Esophagus squamous epithelium (tissue), 5 donors: ENCODE measurements at places on chromosomes 3 and 15.

DNA sequence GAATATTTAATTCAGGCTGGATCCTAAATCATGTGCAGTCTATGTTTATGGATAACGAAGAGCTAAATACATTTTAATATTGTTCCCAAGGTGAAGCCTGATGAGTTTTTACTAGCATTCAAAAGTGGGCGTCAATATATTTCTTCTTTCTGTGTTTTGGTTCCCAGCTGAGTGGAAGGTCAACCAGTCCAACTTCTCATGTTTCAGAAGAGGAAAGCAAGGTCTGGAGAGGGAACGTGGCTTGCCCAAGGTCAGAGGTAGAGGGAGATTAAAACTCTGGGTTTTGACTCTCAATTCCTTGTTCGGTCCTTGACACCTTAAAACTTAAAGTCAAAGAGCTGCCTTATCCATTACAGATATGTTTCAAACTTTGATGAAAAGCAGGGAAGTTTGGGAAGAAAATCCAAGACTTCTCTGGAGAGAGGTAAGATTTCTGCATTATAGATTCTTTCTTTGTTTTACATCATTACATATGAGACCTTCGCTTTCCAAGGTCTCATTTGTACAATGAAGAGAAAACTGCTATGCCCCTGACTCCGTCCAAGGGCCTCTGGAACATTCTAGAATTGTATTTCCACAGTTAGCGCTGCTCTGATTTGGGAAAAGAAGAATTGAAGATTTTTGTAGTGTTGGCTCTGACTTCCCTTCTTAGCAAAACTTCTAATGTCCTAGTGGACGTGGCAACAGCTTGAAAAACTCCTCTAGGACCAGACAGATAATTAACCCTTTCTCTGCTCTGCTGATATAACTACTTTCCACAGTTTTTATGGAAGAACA is 57.7 kb upstream of the HES1 start:
- no peak for DNase-seq

DNA sequence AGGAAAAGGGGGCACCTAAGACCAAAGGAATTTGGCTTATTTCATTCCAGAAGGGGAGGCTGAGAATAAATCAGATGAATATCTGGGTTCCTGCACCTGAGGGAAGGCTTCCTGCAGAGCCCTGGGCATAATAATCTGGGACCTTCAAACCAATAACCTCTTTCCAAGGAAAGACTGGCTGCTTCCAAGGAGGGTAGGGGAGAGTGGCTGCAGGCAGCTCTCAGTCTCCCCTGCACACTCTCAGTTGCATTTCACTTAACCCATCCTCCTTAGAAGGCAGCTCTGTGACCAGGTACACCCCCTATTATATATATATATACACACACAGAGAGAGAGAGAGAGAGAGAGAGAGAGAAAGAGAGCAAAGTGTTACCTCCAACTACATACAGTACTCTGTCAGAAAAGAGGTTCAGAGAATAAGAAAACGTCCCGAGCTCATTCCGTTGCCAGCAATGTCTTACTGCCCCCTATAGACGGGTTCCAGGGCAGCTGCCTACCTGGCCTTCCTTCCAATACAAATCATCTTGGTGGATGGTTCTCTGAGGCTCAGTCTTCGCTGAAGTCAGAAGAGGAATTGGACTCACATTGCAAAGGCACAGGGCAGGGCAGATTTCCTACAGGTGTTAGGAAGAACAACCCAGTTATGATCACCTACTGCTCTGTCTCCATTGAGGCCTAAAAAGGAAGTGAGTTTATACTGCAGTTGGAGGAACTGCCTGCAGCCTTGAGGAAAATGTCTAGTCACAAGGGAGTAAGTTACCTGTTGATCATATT is 26.1 kb downstream of the CAPN3 start:
- no peak for DNase-seq

DNA sequence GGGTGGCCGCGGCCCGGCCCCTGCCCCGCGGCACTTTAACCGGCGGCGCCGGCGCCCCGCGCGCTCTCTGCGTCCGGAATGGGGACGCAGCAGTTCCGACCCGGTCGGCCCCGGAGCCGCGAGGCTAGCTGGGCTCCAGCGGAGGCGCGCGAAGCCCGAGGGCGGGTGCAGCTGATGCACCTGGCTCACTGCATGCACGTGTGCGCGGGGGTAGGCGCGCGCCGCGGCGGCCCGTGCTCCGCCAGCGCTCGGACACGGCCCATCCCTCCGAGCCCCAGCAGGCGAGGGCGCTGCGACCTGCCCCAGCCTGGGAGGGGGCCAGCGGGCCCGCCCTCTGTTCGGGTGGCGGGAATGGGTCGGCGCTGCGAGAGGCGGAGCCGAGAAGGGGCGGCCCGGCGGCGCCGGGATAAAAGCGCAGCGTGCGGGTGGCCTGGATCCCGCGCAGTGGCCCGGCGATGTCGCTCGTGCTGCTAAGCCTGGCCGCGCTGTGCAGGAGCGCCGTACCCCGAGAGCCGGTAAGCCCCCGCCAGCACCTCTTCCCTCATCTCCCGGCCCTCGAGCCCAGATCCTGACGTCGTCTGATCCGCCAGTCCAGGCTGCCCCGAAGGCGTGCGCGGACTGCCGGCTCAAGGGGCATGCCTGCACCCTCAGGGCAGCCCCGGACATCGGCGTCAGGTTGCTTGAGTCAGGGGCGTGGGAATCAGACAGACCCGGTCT is at the start of the genes CHDH and IL17RB:
Gene CHDH, minus strand, starts transcription at position 286 of the 717 bp plus-strand sequence. CDS start 22,411 bp downstream, outside the sequence.
Gene IL17RB, plus strand, starts transcription at position 435 of the 717 bp plus-strand sequence. Its CDS starts 21 bp downstream, at position 456.
- DNase-seq = no peak

DNA sequence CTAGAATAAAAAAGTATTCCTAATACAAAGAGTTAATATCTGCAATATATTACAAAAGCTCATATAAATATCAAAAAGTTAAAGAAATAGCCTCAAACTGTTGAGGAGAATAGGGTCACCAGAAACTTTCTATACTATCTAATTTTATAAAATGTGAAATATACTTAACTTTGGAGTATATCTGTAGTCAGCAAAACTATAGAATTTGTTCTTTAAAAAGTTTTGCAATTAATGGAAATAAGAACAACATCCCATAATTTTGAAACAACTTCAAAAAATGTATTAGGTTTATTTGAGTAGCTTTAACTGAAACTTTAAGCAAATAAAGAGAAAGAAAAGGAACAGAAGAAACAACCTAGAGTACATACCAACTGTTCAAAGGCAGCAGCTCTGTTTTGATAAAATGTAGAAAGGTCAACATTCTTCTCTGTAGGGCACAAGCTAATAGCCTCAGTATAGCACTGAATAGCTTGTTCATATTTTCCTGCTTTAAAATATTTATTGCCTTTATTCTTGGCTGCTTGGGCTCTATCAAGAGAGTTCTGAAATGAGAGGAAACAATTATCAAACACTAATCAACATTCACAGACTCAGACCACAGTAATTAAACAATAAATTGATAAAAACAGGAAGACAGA is 14.3 kb downstream of the TOMM70 start:
- no peak for DNase-seq

DNA sequence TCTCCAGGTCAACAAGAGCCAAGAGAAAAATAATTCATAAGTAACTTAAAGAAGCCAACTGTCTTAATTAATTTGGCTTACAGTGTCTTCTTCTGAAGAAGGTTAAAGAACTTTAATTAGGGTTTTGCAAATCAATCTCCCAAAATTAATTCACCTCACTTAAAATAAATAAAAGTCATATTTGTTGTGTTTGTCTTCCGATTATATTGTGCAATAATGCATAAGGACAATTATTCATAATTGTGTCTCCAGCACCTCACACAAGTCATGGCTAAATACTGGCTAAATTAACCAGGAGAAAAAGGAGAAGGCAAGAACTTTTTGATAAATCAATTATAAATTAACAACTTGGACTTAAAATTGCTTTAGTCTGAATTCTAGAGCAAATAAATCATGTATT is 899.0 kb upstream of the NR2F2 start:
- DNase-seq = no peak

- DNase-seq = no peak
Observed at GRCh38 chr15:40775740-40776536, 6.2 kb downstream of the C15orf62 start.

- no peak for DNase-seq
Observed at GRCh38 chr3:152204218-152204617, 64.5 kb upstream of the MBNL1 start.

GRCh38 chr15:69394556-69395282 is 19.4 kb upstream of the KIF23 start:
- no peak for DNase-seq

GRCh38 chr3:1330107-1330506 is 237.3 kb downstream of the CNTN6 start:
- DNase-seq = no peak

DNA sequence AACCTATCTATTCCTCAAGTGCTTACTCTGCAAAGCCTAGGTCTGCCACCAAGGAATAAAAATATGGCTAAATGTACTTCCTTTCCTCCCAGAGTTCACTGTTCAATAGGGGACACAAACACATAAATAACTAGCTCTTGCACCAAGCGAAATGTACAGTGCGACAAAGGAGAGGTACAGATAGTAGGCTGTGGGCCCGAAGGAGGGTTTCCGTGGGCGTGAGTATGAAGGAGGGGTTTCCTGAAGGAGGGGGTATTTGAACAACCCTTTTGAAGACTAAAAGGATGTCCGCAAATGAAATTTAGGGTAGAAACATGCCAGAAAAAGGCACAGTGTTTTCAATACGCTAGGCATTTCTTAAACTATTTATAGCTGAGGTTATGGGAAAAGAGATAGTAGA is 207.9 kb downstream of the LPP start:
- DNase-seq = no peak

GRCh38 chr3:69413551-69414207 is 27.8 kb upstream of the FRMD4B start:
- no peak for DNase-seq

GRCh38 chr15:27731776-27732175 is 367.3 kb downstream of the OCA2 start:
- no peak for DNase-seq

GRCh38 chr15:59723687-59724346 is 34.7 kb upstream of the BNIP2 start:
- DNase-seq = no peak

- no peak for DNase-seq
Observed at GRCh38 chr15:50186752-50187151, 4.8 kb downstream of the SLC27A2 start.

GRCh38 chr3:193530231-193531165 is 24.2 kb downstream of the ATP13A4 start:
- DNase-seq = no peak

DNA sequence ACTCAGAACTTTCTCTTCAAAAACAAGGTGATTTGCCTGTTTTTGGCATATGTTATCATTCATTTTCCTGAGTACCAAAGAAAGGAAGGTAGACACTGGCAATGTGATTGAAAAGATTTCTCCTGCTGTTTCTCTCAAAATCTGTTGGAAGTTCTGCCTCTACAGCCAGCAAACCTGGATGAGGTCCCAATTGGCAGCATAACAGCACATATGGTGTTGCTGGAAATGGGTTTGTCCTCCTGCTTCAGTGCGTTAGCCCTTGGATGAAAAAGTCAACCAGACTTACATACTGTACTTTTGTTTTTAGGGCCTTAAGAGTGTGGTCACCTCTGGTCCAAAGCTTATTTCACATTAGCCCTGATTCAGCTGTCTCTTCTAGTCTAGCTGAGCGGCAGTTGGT is 237.6 kb upstream of the MME start:
- DNase-seq = no peak

DNA sequence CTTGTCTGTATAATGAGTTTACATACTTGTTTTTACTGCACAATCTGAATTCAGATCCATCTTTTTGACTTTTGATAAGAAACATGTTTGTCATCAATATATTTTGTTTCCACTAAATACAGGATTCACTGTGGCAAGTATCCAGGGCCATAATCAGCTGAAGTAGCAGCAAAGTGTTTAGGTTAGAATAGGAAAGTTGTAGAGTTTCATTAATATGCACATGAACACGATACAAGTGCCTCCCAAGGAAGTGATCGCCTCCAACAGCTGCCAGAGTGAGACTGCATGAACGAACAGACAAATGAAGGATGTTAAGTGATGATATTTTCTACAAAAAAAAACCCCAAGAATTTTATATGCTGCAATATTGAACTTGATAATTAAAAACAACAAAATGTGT is 204.3 kb downstream of the TBL1XR1 start:
- no peak for DNase-seq

DNA sequence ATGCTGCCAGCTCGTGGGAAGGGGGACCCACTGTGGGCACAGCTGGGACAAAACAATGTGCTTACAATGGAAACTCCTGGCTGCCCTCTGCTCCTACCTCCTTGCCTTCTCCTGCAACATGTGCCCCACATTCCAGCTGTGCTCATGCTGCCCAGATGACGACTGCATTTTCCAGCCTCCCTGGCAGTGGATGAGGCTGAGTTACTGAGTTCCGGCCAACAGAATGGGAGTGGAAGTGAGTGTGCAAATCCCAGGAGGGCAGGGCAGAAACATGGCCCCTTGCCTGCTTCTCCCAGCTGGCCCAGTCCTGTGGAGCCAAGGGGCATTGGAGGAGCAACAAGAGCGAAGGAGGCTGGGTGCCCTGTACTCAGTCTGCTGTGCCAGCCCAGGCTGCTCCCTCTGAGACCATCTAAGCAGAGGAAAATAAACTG is 17.1 kb downstream of the KLF15 start:
- no peak for DNase-seq

DNA sequence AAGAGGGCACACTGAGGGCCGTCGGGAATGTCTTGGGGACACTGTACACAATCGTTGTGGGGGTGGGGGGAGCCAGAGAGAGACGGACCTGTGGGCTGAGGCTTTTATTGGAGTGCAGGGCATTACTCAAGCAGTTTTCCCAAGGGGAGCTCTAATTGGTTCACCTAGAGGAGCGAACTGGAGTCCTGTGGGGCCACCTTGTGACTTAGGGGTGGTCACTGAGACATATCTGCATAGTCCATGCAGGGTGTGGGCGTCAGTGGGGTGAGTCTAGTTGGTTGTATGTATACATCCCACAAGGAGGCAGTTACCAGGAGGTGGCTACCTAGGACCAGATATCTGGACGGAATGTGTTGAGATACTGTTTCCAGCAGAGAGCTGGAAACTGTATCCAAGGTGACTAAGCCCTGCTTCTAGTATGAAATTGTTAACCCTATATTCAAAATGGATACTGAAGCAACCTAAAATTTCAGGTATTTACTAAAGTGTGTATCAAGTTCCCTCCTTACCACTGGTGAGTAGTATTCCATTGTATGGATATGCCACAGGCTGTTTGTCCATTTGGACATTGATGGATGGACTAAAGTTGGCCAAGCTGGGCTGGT is 2.6 kb upstream of the PIGZ start:
- no peak for DNase-seq

- no peak for DNase-seq
Observed at GRCh38 chr3:123540285-123540684, 44.6 kb downstream of the HACD2 start.

DNA sequence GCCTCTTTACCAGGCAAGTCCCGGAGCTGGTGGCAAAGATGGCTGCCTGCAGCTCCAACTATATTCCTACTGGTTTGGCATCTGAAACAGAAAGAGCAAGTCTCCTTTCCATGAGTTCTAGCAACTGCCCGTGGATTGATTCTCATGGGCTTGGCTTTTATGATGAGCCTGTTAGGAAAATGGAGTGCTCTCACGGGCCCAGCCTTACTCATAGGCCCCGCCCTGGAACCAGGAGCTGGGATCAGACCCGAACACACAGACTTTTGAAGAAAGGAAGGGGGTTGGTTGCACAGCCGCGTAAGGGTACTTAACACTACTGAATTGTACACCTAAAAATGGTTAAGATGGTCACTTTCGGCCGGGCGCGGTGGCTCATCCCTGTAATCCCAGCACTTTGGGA is 2.9 kb downstream of the NRROS start:
- DNase-seq = no peak

GRCh38 chr3:94996743-94997142 is 933.9 kb downstream of the NSUN3 start:
- DNase-seq = no peak

GRCh38 chr3:57654267-57654666 is 38.6 kb downstream of the DENND6A start:
- no peak for DNase-seq
